Stimulated activated CD8-positive, alpha-beta memory T cell treated with anti-CD3 and anti-CD28 coated beads, Interleukin-15, amount 100 ng/mL, for 48 hours (primary cell): ENCODE measurements at places on chromosomes 1 and 21.

GRCh38 chr21:38819719-38820159, 14.0 kb downstream of the ETS2 start:
- no peak for DNase-seq

DNA sequence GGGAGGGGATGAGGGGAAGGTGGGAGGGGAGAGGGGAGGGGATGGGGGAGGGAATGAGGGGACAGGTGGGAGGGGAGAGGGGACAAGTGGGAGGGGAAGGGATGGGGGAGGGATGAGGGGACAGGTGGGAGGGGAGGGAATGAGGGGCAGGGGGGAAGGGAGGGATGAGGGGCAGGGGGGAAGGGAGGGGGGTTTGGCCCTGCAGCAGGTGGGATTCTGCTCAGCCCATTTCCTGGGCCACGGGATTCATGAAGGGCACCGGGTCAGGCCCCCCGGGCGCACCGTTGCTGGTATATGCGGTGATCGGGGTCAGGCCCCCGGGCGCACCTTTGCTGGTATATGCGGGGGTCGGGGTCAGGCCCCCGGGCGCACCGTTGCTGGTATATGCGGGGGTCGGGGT, 15.1 kb upstream of the SAMD11 start:
- DNase-seq, result no peak

GRCh38 chr1:156069490-156070455, 8.8 kb downstream of the RAB25 start:
- DNase-seq, result no peak

DNA sequence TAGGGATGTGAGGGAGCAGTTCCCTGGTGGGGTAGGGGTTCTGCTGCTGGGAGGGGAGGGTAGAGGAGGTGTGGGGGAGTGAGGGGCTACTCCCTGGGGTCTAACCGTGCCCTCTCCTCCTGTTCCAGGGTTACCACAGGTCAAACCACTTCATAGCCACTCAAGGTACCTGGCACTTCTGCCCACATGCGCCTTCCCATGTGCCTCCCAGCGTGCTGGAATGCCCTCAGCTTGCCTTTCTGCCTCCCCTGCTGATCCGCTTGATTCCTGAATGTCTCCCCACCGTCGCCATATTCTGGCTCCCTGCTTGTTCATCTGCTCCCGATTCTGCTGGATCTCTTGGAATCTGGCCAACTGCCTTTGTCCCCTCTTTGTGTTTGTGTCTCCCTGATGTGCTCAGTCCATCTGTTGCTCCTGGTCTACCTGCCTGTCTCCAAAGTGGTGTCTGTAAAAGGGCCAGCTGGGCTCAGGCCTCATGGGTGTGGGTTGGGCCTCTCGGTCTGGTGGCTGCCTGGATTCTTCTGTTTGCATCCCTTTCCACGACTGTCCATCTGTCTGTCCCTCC, 74.4 kb downstream of the PTPRU start:
- no peak for DNase-seq
